Stimulated activated CD4-positive, alpha-beta T cell treated with anti-CD3 and anti-CD28 coated beads, Interleukin-4, amount 100 ng/mL, for 24 hours (primary cell): ENCODE measurements at places on chromosomes 1 and 21.
A peak's percentile ranks its signal among the peaks of the same experiment; 100 is the strongest.

- peak; percentile 29 for DNase-seq
Measured at GRCh38 chr1:6785728-6786505, 663 bp downstream of the CAMTA1 start.

GRCh38 chr1:98669355-98670296 is 8.1 kb downstream of the SNX7 start:
- DNase-seq = no peak

- DNase-seq = no peak
Measured at GRCh38 chr1:2382621-2383361, 8.6 kb downstream of the MORN1 start.

DNA sequence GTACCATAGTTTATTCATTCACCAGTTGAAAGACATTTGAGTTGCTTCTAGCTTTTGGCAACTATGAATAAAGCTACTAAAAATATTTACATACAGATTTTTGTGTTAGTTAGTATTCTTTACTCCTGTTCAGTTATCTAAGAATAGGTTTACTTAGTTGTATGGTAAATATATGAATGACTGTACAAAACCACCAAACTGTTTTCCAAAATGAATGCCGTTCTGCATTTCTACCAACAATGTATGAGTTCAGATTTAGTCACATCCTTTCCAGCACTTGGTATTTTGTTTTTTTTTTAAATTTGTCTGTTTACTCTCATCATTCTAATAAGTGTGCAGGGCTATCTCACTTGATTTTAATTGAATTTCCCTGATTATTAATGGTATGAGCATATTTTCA is 3.4 kb upstream of the KIFAP3 start:
- no peak for DNase-seq

- DNase-seq = no peak
Measured at GRCh38 chr1:46194641-46195193, 3.5 kb downstream of the POMGNT1 start.

GRCh38 chr1:109208394-109208793 is 5.3 kb upstream of the SARS1 start:
- no peak for DNase-seq

GRCh38 chr1:111934106-111934852 is 55.2 kb downstream of the KCND3 start:
- DNase-seq = no peak

DNA sequence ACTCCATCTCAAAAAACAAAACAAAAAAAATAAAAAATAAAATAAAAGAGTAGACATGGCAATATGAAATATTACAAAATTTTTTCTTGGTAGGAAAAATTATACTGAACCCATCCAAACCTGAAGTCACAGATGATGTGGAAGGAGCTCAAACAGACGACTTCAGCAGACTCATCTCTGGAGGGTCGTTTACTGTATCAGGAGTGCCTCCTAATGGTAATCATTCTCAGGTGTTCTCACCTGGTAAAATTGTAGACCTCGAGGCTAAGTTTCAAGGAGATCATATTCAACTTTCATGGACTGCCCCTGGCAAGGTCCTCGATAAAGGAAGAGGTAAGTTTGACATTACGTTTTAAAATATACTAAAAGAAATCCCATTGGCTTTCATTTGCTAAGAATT is 54.3 kb upstream of the SH3GLB1 start:
- no peak for DNase-seq

DNA sequence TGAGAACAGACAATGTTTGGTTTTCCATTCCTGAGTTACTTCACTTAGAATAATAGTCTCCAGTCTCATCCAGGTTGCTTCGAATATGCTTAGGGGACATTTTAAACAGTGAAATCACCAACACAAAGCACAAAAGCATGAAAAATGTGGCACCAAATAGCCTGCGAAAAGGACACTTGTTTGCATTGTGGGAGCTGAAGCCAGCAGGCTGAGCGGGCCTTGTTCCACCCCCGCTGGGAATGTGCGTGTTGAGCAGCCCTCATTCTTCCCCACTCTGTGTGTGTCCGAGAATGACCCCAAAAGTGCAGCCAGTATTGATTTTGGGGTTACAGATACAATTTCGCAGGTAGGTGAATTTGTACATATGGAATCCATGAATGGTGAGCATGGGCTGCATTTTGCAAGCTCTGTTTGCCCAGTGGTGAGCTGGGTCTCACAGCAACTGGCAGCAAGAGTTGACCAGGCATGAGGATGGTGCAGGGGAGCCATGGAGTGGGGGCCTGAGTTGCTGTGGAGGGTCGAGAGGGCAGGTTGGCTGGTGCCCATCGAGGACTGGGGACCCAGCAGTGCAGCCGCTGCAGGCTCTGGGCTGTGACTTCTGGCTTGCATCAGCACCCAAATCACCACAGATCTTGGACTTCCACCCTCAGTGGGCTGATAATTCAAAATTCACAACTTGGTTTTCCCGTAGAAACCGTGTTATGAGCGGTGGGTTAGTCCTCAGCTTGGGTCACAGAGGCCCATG is 29.4 kb downstream of the NENF start:
- DNase-seq = no peak

DNA sequence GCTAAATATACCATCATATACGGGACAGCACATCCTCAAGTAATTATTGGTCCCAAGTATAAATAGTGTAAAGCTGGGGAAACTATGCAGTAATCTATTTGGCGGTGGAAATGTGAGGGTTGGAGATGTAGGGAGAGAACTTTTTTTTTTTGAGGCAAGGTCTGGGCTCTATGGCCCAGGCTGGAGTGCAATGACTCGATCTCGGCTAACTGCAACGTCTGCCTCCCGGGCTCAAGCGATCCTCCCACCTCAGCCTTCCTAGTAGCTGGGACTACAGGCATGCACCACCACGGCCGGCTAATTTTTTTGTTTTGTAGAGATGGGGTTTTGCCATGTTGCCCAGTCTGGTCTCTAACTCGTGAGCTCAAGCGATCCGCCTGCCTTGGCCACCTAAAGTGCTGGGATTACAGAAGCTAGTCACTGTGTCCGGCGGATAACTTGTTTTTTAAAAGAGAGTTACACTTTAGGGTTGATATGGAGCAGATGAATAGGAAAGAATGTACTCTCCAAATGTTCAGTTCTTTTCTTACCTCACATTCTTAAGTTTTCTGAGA is 1.9 kb downstream of the IFT25 start:
- DNase-seq = no peak

- no peak for DNase-seq
Measured at GRCh38 chr1:177568622-177569021, 397.9 kb downstream of the BRINP2 start.

DNA sequence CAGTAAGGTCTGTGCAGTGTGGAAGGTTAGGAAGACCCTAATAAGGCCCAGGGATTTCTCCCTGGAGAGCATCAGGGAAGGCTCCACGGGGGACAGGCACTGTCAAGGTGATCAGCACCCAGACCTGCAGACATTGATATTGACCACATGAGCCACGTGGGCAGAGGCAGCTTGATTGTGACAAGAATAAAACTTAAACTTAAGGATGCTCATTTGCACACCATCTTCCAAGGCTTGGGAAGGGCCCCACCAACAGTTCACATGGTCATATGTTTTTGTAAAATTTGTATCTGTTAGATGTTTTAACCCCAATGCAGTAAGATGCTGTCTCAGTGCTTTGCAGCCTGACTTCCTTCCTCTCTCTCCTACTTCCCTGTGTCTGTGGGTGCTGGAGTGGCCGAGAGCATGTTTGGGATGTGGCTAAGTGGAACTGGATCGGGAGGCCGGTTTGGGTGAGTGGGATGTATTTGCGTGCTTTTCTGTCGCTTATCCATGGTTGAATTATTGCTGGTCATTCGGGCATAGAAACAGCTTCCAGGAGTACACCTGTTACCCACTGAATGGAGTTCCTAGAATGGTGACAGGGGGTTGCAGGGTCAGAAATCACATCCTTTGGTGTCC is 49.8 kb upstream of the OLIG2 start:
- DNase-seq = no peak

- DNase-seq = no peak
Measured at GRCh38 chr1:76229279-76230005, 154.9 kb downstream of the ST6GALNAC3 start.

DNA sequence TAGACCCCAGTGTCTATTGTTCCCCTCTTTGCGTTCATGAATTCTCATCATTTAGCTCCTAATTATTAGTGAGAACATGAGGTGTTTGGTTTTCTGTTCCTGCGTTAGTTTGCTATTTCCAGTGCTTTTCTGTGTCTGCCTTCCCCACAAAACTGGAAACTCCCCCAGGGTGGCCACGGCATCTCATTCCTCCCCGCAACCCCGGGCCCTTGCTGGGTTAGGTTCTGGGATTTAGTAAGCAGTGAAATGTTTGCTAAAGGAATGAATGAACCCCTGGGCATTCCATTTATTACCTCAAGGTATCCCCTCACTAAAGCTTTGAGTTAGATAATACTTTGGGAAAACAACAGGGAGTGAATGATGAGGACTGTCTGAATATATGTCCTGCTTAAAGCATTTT is 142.9 kb downstream of the GLUL start:
- DNase-seq = peak; percentile 30

DNA sequence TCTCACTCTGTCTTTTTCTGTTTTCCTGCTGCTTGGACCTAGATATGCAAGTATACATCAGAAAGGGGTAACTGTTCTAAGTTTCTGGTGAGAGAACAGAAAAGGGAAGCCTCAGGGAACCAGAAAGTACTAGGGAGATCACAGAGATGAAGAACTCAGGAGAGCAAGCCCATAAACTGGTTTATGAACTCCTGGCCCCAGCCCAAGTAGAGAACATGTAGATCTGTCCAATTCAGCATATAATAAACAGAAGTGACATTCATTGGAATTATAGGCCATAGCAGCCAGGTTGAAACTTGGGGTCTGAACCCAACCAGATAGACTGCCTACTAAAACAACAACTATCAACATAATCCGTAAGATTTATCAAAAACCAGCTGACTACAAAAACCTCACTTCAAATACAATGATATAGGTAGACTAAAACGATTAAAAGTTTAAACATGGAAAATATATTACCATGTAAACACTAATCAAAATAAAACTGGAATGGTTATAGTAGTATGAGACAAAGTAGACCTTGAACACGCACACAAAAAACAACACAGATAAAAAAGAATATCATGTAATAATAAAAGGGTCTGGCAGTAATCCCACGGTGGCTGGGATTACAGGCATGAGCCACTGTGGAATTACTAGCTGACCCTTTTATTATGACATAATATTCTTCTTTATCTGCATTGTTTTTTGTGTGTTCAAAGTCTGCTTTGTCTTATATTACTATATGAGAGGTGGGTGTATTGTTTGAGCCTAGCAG is 65.0 kb downstream of the ZSWIM5 start:
- no peak for DNase-seq

DNA sequence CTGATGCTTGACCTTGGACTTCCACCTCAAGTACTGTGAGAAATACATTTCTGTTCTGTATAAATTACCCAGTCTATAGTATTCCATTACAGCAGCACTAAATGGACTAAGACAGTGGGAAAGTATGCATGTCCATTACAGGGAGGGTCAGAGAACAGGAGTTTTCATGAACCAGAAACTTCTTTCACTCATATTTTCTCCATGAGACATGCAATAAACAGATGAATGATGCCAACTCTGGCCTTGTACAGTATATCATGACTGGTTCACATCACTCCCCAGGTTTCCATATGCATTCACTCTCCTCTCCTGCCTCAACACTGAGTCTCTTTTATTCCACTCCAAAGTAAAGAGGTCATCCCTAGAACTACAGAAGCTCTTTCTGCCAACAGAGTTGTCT is 4.5 kb upstream of the IFI16 start:
- no peak for DNase-seq

DNA sequence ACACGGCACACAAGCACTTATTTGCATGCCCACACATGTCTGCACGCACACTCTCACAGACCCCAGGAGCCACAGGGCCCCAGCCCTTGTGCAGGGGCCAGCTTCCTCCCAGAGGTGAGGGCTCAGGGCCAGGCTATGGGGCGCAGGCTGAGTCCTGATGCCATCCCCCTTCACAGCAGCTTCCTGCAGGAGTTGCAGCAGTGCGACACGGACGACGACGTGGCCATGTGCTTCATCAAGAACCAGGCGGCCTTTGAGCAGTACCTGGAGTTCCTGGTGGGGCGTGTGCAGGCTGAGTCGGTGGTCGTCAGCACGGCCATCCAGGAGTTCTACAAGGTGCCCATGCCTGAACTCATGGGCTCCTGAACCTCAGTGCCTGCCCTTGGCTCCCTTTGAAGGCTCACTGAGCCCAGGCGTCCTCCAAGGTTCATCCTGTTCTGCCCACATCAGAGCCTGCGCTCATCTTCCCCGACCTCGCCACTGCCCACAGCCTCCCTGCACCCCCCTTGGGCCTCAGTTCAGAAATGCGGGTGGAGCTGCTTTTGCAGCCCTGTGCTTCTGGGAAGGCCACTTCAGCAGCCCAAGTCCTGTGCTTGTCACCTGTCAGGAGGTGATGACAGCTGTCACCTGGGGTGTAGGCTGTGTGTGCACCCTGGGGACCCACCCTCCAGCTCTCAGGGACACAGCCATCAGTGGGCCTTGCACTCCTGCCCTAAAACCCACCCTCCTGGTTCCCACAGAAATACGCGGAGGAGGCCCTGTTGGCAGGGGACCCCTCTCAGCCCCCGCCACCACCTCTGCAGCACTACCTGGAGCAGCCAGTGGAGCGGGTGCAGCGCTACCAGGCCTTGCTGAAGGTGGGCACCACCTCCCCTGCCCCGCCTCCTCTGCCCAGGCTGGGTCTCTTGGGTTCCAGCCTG is 66.6 kb downstream of the TRIM11 start:
- no peak for DNase-seq

- DNase-seq = no peak
Measured at GRCh38 chr1:8412183-8412831, 94.4 kb downstream of the SLC45A1 start.

DNA sequence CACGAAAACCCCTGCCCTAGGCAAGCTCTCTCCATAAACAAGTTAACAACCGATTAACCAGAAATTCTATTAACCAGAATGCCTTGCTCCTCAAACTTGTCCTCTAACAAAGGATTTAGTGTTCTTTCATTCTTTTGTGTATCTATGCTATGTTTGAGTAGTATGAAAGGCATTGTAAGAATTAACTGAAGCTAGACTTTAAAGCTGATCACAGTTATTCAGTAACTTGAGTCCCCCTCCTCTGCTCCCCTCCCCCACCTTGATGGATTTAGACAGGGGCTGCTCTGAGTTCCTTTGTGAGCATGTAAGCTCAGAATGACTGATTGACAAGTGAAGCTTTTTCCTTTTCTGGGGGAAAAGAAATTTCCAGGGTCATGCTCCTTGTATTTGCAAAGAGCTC is 257.6 kb downstream of the TTLL7 start:
- DNase-seq = no peak

- no peak for DNase-seq
Measured at GRCh38 chr1:160187407-160187806, 3.0 kb upstream of the CASQ1 start.

DNA sequence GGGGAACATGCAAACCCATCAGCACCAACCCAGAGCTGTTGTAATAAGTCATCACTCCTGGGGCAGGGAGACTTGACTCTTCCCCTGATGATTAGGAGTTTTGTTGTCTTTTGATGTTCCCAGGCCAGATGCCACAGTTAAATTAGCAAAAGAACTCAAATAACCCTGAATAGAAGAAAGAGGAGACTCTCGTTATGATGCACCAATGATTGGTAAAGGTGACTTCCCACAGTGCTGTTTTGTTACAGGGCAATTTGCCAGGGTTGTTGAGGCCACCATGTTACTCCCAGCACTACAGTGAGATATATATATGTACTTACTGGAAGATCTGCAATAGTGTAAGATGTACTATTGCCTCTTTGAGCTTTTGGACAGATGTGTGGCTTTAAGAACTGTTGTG is 24.3 kb upstream of the RCAN1 start:
- DNase-seq = no peak
